Activated T-helper 17 cell treated with anti-CD3 and anti-CD28 coated beads, Interleukin-2, amount 50 U/mL, for 72 hours (primary cell): ENCODE measurements at places on chromosomes 16 and 17. TPM values are rescaled to one million over a fixed set of nuclear protein-coding genes. Genes with fewer than 3 reads are reported as not detected.

GRCh38 chr16:71769222-71769621 lies 39.4 kb downstream of the AP1G1 start:
- no peak for ATAC-seq

DNA sequence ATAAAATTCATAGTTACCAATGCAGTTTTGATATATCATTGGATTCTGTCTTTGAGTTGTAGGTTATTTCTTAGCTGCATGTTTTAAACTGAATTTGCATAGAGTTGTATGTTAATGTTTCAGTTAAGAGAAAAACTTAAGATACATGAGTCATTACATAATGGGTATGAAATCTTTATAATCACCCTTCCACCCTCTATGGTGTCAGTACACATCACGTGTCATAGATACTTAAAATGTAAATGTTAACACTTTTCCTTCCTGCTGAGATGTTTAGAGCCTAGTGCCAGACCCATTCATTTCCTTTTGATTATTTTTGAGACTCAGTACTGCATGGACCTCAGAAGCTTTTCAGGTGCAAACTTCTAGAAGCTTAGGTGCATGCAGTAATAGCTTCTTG lies 20.5 kb downstream of the ZNF207 start:
- peak; percentile 48 for ATAC-seq

The HCRT gene
- total RNA-seq: not detected

DNA sequence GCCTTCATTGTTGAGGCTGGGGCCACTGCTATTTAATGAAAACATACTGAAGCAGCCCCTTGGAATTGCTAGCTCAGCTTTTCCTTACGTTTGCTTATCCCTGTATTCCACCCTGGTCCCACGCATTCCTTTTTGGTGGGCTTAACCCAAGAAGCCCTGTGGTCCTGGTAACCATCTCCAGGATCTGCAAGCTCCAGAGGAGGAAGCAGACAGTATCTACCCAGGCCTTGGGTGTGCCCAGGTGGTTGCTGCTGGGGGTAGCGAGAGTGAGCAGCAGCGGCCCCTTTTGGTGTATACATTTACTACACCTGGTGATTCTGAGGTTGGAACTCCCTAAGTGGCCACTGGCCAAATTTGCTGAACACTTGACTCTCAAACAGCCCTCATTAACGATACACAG lies 97.7 kb downstream of the CBLN1 start:
- ATAC-seq: no peak

DNA sequence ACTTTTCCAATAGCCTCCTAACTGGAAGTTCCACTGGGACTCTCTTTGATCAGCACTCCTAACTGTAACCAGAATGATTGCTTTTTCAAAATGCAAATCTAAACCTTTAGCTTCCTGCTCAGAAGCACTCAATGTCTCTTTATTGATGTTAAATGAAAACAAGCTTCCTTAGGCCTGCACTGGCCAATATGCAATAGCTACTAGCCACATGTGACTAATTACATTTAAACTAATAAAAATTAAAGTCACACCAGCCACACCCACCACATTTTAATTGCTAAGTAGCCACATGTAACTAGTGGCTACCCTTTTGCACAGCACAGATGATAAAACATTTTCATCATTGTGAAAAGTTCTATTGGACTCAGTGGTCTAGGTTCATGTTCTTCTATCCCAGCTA lies 31.8 kb downstream of the FAM20A start:
- ATAC-seq: no peak

DNA sequence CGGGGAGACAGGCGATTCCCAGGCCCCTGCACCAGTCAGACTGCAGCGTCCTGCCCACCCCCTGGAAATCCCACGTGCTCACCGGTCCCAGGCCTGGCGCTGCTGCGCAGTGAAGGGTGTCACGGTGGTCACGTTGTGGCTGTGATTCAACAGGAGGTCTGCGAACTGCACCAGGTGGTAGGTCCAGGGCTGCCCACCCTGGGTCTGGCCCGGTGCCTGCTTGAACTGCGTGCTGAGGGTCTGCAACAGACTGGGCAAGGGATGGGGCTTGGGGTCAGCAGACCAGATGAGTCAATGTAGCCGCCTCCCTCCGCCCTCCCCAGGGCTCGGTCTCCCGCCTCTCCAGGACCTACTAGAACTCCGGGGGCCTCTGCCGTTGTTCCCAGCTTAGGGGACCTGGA lies 7.1 kb downstream of the MYBBP1A start:
- no peak for ATAC-seq

The EXOC3L1 gene
- 0.37 TPM for total RNA-seq

DNA sequence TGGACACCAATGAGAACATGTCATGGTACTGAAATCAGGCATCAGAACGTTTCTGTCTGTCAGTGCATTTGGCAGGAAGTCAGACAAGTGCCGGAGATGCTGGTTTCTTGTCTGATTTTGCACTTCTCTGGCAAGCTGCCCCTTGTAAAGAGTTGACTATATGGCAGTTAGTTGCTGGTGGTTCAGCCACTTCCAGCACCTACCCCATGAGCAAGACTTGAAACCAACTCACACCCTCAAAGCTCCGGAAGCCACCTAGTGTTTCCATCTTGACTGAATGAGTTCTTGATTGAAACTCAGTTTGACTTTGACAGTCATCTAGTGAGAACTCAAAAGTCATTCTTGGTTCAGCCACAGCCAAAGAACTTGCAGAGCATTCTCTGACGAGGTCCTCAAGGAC lies 225.1 kb downstream of the SPECC1 start:
- ATAC-seq: peak; percentile 98

- ATAC-seq: peak; percentile 66
Measured at GRCh38 chr16:70576431-70577255, 53.0 kb downstream of the SF3B3 start.

- peak; percentile 12 for ATAC-seq
Measured at GRCh38 chr17:57499648-57500049, 243.3 kb downstream of the MSI2 start.

The PIP4K2B gene
- 37.1 TPM for total RNA-seq

DNA sequence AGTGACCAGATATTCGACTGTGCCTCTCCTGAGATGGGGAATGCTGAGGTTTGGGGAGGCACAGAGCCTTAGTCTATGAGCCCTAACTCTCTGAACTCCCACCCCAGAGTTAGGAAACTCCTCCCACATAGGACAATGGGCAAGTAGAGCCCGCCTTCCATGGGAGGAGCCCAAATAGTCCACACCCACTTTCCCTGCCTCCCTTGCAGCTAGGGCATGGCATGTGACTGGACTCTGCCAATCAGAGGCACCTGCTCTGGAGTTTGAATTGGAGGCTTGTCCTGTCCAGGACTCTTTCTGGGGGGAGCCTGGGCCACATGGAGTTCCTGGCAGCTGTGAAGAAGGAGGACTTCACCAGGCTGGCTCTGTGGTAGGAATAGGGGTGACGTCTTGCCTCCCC lies 48.4 kb downstream of the SOCS1 start:
- ATAC-seq: no peak

The GPR142 gene
- not detected for total RNA-seq

The VAT1L gene
- not detected for total RNA-seq
